ENCODE measurements at places on chromosomes 6 and 20.

GRCh38 chr6:80550748-80551147 lies 444.3 kb downstream of the BCKDHB start:
- no peak for DNase-seq

DNA sequence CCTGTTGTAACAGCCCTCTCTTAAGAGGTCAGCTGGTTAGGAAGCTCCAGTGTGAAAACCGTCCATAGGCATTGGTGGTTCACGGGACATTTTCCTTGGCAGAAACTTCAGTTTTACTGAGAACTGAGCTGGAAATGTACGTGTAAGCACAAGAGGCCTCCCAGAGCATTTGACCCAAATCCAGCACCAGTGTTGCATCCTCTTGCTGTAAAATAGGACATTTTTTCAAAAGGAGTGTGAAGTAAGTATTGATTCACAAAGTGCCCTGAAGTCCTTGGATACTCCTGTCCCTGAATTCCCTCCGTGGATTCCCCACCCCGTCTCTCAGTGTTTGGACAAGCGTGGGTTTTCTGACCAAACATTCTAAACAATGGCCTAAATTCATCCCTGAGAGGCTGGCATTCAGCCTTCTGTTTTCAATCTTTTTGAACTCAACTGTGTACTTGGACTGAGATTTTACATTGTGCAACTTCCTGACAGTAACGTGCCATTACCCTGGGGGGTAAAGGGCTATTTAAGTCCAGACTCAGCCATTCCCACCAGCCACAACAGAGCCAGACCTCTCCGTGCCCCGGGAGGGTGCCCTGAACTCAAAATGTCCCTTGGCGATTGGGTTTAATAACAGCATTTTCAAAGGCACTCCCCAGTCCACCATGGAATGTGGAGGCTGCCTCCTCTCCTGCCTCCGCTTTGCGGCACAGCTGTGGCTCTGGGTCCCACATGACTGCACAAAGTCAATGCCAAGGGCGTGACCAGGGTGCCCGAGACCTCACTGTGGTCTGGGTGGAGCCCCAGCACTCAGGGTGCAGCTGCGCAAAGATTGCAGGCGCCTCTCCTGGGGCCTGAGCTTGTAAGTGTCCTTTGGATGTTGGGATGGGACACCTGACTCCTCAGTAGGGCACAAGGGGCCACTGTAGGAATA lies 92.7 kb upstream of the AFDN start:
- DNase-seq, result no peak

DNA sequence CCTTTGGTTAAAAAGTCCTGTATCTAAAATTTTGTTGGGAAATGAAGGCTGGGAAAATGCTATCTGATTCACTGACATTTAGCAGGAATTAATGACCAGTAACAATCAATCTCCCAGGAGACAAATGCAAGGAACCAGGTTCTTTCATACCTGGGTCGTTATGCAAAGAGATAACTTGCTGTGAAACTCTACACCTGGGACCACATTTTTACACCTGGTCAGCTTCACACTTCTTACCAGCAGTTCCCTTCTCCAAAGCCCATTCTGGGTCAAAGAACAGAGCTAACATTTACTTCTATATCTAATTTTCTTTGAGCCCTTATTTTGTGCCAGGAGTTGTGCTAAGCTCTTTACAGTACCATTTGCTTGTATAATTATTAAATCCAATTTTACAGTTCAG lies 27.4 kb upstream of the STXBP5 start:
- no peak for DNase-seq

DNA sequence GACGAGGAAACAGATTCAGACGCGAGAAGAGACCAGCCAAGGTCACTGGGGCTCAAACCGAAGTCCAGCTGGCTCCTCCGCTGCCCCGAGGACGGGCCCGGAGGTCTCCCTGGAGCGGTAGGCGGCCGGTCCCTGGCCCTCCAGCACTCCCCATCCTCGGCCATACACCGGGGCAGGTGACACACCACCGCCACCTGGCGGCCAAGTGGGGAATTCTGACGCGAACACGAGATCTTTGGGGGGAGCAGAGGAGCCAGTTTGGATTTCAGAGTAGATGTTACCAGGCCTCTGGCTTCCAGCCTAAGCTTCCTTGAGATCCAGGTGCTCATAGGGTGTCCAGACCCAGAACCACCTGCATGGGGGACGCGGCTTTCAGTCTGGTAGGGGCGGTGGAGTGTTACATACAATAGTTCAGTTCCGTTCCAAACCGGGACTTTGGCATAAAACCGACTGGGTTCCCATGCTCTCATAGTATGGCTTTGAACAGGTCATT lies 16.1 kb downstream of the BPIFB1 start:
- DNase-seq, result peak; percentile 25

- DNase-seq, result no peak
Observed at GRCh38 chr6:118808793-118809638, 84.9 kb upstream of the ASF1A start.

GRCh38 chr6:156618600-156619205 lies 158.5 kb upstream of the ARID1B start:
- no peak for DNase-seq

DNA sequence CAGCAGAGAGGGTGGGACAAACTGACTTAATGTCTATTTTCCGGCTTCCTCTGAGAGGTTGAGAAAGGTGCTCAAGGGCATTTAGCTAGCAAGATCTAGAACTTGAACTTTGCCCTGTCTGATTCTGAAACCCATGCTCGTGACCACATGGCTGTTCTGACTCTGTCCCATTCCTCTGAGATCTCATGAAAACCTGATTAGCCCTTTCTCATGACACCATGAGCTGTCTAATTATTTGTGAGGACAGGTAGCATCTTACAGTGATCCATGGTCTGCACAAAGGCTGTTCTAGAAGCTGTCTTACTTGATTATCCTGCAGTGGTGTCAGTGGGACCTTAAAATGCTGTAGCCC lies 89.6 kb upstream of the TOX2 start:
- no peak for DNase-seq

Data from CMK (cell line).